ENCODE measurements at places on chromosomes 5 and 9.

DNA sequence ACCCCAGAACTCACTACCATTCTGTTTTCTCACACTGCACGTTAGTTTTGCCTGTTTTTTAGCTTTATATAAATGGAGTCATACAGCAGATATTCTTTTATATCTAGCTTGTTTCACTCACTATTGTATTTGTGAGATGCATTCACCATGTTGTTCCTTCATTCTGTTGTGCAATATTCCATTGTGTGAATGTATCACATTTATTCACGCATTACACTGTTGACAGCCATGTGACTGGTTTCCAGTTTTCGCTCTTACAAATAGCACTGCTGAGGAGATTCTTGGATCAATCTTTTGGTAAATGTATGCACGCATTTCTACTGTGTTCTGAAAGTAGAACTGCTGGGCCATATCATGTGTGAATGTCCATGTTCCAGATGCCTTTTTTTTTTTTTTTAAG is 6.4 kb upstream of the SNX30 start:
- DNase-seq = no peak

GRCh38 chr9:36899406-36899805 is 134.7 kb downstream of the PAX5 start:
- DNase-seq = no peak

DNA sequence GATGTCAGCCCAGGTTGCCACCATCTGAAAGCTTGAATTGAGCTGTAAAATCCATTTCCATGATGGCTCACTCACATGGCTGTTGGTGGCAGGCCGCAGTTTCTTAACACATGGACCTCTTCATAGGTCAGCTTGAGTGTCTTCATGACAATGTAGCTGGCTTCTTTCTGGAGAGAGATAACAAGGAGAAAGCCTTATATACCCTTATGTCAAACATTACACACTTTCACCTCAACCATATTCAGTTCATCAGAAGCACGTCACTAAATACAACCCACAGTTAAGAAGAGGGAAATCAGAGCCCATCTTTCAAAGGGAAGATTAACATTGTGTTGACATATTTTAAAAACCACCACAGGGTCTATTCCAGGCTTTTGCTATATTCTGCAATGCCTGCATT is 604.4 kb downstream of the PRELID2 start:
- DNase-seq = no peak

DNA sequence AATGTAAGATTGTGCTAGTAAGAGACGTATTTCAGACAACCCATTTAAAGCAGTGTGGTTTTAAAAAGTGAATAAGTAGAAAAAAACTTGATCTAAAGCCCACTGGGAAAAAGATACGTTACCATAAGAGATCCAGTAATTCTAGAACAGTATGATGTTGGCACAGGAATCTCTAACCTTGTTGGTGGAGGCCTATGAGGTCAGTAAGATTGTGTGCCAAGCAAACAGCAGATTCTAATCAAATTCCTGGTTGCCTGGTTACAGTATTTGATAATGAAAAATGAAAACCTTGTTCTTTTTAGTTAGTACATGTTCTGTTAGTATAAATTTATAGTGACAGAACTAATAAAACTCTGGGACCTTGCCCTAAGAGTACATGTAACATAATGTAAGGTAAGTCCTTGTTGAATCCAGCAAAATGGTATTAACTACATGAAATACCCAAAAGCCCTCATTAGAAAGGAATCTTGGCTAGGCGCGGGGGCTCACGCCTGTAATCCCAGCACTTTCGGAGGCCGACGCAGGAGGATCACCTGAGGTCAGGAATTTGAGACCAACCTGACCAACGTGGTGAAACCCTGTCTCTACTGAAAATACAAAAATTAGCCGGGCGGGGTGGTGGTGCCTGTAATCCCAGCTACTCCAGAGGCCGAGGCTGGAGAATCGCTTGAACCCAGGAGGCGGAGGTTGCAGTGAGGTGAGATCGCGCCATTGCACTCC is 33.2 kb upstream of the DMXL1 start:
- no peak for DNase-seq

GRCh38 chr9:73183428-73183827 is 31.8 kb downstream of the ANXA1 start:
- DNase-seq = no peak

- DNase-seq = no peak
Observed at GRCh38 chr9:98210435-98210834, 18.0 kb upstream of the CORO2A start.

DNA sequence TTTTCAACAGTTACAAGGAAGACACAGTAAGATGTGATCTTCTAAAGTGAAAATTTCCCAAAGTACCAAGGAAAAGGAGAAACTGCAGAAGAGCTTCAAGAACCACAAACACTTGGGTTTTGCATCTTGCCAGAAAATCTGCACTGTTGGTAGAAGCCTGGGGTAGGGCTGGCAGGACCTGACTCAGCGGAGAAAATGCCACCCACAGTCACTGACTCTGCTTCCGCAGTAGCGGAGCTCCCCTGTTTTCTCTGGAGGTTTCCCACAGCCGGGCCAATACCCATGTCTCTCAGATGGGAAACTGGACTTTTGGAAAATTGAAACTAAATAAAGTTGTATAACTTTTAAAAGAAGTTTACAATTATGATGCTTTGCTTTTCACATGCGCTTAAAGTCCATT is 104.2 kb downstream of the MEF2C start:
- DNase-seq = no peak

DNA sequence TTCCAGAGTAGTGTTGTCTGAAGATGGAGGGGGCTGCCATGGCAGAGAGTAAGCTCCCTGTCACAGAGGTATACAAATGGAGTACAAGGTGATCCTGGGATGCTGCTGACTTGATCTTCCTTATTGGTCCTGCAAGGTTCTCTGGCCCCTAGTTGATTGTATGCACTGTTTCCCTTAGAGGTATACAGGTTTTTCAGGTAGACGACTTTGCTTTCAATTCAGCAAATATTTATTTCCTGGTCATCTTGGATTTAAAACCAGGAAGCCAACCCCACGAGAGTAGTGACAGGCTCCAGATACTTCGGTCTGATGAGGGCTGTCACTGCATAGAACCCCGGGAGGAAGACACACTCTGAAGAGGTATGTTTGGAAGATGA is 16.5 kb upstream of the TRIM14 start:
- no peak for DNase-seq

GRCh38 chr5:57745029-57745428 is 262.4 kb upstream of the ACTBL2 start:
- no peak for DNase-seq

GRCh38 chr5:141771031-141771430 is 89.0 kb upstream of the ARAP3 start:
- DNase-seq = no peak

- peak; percentile 7 for DNase-seq
Observed at GRCh38 chr9:126151031-126151685, 175.5 kb upstream of the MVB12B start.

DNA sequence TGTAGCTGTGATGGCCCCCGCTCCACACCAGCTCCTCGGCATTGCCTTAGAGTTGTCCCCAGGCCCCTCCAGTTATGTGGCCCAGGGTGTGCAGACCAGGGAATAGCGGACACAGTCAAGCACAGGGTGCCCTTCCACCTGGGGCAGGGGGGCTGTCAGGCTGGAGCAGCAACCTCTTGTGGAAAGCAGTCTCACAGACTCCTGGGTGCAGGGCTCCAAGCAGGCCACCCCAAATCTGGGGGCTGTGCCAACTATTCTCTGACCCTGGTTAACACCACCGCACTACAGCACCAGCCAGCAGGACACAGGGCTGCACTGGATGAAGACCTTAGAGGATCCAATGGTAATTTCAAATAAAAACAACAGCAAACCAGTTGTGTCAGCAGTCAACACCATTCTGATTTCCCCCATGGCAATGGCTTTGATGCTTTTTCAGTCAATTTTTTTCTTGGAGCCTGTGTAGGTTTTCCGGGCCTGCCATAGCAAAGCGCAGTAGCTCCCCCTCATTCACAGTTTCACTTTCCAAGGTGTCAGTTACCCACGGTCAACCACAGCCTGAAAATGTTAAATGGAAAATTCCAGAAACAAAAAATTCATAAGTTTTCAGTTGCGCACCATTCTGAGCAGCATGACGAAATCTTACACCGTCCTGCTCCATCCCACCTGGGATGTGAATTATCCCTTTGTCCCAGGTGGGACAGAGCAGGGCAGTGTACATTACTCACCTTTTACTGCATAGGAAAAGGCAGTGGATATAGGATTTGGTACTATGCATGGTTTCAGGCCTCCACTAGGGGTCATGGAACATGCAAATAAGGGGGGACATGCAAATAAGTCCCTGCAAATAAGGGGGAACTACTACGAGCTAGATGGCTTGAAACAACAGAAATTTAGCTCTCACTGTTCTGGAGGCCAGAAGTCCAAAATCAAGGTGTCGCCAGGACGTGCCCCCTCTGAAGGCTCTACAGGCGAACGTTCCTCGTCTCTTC is 49.0 kb downstream of the C5orf15 start:
- DNase-seq = no peak

DNA sequence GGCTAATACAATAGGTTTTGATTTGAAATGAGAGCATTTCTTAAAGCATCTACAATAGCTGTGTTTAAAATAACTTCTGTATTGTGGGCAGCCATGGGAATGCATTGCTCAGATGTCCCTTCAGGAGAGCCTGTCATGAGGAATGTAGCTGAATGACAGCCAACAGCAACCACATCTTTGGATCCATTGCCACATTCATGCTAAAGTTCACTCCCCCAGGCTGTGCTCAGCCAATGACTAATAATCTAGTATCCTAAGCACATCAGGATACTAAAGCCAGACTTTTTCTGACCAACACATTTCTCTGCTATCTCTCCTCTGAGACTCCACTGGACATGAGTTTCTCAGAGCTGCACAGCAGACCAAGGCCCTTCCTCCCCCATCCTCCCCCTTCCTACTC is 45.5 kb downstream of the HTR1A start:
- DNase-seq = peak; percentile 0

- DNase-seq = peak; percentile 95
Observed at GRCh38 chr5:177306674-177307543, 3.3 kb downstream of the PRELID1 start.

GRCh38 chr5:119105971-119106370 is 35.1 kb downstream of the DMXL1 start:
- DNase-seq = no peak

GRCh38 chr9:7172154-7173115 is 414.7 kb downstream of the KDM4C start:
- DNase-seq = peak; percentile 33

- DNase-seq = no peak
Observed at GRCh38 chr5:119166026-119166425, 95.1 kb downstream of the DMXL1 start.

DNA sequence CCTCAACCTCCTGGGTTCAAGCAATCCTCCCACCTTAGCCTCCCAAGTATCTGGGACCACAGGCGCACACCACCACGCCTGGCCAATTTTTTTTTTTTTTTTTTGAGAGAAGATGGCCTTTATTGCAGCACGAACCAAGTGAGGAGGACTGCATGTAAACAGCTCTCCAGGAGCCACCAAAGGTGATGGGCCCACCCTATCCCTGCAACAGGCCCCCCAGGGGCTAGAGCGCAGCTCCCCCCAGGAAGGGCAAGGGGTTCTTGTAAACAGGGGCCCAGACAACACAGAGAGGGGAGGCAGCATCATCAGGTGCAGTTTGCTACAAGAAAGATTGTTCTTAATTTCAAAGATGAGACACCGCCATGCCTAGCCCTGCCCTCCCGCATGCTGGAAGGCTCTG is 12.6 kb upstream of the EGR1 start:
- DNase-seq = no peak

- no peak for DNase-seq
Observed at GRCh38 chr9:123416176-123416575, 60.2 kb downstream of the CRB2 start.

DNA sequence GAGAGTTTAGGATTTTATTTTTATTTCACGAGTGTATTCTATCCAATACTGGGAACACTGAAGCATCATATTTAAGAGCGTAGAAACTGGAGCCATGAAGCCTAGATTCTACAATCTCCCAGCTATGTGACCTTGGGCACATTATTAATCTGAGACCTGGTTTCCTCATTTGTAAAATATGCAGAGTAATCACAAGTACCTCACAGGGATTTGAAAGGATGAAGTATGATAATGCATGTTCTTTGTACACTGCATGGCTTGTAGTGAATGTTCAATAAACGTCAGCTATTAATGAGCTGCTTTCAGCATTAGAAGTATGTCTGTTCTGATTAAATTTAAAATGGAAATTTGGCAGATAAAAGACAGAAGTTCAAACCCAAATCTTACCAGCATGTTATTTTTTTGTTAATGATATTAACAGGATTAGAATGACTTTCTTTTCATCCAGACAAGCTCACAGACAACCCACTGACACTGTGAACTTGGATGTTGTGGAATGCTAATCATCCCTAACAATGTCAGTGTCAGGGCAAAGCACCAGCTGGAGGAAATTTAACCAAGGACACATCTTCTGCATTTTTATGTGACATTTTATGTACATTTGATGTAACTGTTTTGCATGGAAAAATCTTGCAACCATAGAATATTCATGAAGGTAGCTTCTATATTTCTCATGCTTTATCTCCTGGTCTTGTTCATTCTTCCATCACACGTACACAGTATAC is 27.1 kb upstream of the CTXN3 start:
- DNase-seq = no peak

DNA sequence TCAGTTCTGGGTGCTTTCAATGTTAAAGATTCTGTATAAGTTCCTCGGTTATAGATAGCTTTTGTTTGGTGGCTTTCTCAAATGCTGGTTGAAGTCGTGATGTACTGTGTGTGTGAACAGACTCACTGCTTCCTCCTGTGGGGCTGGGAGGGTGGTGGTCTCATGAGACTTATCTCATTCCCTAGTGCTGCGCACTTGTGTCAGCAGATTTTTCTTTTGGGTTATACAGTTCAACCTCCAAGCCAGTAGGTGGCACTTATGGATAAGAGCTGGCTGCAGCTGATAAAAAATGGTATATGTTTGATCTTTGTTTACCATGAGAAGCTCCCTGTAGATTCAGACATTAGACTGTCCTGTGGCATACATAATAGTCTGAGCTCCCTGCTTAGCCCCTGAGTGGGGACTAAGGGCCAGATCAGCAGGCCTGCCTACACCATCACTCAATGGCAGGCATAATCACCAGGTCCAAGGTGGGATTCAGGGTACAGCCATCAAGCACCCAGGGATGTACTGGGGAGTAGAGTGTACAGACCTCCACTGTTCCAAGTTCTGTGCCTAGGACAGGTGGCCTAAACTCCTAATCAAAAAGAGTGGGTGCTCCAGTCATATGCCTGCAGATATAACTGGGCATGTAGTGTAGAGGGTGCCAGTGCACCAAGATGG is 174.2 kb downstream of the OXCT1 start:
- peak; percentile 17 for DNase-seq

DNA sequence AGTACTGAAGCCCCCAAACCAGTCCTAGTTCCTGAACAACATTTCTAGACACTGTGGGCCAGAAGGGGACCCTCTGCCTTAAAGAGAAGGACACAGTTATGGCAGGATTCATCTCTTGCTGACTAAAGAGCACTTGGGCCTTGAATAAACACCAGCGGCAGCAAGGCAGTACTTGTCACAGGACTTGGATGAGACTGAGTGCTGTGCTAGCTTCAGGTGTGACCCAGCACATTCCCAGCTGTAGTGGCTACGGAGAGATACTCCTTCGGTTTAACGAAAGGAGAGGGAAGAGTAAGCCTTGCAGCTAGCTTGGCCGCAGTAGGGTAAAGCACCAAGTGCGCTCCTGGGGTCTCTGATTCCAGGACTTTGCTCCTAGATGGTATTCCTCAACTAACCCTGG is 10.9 kb upstream of the STX17 start:
- no peak for DNase-seq

Measured in choroid plexus epithelial cell (primary cell).